AG20443 (cell line): ENCODE measurements at places on chromosomes 2 and 18.

DNA sequence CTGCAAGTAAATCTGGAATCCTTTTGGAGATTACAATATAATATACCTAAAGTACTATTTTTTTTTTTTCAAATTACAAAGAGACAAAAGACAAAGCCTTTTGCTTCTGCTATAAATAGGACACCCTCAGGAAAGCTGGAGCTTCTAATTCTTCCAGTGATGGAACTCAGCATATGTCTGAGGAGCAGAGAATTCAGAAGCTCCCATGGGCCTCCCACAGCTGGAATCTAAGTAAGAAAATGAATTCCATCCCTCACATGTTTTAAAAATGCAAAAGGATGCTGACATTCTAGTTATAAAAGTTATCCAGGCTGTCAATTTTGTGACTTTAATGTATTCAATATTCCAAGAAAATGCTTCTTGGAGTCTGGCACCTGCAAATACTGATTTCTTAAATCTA, 571.3 kb upstream of the LRRTM4 start:
- no peak for DNase-seq

- no peak for DNase-seq
These were observed 1.9 kb downstream of the CTLA4 start for GRCh38 chr2:203869223-203870042.

DNA sequence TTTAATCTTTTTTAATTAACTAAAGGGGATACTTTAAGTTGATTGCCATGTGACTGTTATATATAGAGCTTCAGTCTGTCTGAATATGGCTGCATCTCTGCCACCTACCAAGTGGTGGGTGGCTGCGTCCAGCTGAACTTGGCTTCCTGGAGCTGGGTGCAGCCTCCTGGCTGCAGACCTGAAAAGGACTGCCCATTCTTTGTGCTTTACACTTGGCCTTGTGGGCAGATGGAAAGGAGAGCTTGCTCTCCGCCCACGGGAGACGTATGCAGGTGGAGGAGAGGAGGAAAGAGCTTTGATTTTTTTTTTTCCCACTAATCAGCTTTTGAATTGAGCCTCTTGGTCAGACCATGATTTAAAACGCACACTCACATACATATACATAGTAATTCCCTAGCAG, 34.7 kb downstream of the NCK2 start:
- DNase-seq: no peak

DNA sequence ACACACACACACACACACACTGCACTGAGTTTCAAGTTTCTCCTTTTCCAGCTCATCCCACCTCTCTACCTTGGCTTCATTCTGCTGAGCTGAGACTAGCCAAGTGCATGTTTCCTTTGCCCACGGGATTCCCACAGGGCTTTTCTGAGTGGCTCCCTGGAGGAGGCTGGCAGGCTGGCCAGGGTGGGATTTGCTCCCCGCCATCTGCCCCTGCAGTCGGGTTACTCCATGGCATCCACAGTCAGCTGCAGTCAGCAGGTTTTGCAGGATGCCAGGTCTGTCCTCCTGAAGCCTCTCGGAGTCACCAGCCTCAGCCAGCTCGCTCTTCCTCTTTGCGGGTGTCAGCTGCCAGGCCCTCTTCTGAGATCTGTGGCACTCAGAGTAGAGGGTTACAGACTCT, 783.7 kb upstream of the SOX11 start:
- DNase-seq: no peak

GRCh38 chr18:73340135-73340977, 472.6 kb upstream of the NETO1 start:
- no peak for DNase-seq

DNA sequence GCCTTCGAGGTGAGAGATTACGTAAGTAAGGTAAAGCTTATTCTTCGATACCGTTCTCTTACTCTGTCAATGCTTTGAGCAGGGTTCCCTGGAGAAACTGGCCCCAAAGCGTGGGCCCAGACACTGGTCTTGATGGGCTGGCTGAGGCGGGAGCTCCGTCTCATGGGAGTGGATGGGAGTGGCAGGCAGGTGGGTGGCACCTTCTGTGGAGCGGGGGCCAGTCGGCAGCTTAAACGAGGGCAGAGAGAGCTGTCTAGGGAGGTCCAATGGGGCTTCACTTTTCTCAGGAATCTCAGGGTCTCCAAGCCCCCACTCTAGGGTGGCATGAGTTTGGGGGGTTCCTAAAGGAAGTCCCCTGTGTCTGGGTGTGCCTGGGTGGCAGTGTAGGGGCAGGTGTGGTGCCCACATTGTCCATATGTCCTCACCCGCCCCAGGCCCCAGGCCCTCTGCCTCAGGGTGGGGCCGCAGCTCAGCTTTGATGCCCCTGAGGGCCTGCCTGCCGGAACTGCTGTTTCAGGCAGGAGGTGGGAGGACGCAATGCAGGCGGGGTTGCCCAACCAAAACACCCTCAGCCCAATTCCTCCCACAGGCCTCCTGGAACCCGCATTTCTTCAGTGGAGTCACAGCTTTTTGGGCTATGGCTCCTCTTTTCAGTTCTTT, 32.5 kb upstream of the FOSL2 start:
- no peak for DNase-seq

GRCh38 chr2:174663550-174663949, 65.9 kb upstream of the WIPF1 start:
- DNase-seq: peak; percentile 91

DNA sequence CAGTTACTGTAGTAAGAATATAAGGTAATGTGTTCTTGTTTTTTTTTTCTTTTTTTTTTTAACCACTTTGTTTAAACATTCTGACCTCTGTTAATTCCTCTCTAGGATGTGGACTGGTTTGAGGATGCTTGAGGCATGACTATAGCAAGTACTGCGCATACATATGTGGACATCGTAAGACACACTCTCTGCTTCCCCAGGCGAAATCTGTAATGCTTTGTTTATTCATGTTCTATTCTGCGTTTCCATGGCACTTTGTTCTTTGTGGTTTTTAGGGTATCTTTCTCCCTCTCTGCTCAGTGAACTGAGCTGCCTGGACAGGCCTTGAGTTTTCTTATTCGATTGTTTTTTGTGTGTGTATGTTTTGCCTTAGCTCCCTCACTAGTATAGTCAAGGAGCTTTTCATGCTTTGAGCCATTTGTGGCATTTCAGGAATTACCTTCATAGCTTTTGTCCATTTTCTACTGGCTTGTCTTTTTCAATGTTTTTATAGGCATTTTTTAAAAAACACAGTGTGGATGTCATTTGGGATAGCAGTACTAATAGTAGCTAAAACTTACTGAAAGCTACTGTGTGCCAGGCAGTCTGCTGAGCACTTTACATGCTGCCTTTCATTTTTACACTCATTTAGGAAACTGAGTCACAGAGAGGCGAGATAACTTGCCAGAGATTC, 1.9 kb upstream of the SH3BP4 start:
- peak; percentile 72 for DNase-seq

GRCh38 chr2:219174801-219175200, 1.9 kb downstream of the CNPPD1 start:
- DNase-seq: no peak

DNA sequence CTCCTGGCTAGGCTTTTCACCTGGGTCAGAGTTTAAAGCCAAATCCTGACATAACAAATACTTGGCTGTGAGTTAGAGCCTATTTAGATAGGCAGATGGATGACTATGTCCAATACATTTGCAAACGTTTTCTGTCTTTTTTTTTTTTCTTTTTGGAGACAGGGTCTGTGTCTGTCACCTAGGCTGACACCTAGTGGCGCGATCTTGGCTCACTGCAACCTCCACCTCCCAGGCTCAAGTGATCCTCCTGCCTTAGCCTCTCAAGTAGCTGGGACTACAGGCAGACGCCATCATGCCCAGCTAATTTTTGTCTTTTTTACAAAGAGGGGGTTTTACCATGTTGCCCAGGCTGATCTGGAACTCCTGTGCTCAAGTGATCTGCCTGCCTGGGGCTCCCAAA, 124.8 kb downstream of the DYM start:
- DNase-seq: no peak

GRCh38 chr2:134882773-134883172, 35.8 kb upstream of the CCNT2 start:
- DNase-seq: no peak

DNA sequence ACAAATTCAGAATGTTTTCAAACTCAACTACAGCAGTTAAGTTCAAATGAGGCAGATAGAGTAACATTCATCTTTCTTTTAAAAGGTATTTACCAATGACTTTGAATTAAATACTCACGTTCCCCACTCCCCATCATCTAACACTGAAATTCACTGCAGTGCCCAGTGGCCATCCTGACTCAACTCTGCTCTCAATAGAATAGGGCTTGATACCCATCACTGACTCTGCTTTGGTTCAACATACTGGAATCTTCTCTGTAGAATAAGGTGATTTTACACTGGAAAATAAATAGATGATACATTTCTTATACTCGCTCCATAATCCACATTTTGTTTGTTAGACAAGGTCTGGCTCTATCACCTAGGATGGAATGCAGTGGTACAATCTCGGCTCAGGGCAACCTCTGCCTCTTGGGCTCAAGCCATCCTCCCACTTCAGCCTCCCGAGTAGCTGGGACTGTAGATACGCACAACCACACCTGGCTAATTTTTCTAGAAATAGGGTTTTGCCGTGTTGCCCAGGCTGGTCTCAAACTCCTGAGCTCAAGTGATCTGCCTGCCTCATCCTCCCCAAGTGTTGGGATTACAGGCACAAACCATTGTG, 66.4 kb downstream of the PRPF40A start:
- DNase-seq: no peak

DNA sequence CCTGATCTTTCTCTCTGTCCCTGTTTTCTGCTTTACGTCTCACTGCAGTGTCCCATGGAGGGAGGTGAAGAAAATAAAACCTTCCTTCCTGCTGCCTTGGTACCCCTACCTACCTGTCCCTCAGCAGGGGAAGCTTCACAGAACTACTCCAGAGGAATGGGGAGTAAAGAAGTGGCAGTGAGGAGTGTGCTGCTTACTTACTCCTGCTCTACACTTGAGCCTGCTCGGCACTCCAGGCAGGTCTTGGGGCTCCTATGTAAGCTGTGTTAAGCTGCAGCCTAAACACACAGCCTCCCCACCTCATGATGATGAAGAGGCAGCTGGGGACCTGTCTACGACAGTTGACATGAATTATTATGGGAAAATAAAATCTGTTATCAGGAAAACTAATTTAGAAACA, 72.6 kb downstream of the ACSL3 start:
- DNase-seq: no peak

GRCh38 chr2:85578243-85579180, 1.1 kb downstream of the VAMP8 start:
- DNase-seq: no peak

DNA sequence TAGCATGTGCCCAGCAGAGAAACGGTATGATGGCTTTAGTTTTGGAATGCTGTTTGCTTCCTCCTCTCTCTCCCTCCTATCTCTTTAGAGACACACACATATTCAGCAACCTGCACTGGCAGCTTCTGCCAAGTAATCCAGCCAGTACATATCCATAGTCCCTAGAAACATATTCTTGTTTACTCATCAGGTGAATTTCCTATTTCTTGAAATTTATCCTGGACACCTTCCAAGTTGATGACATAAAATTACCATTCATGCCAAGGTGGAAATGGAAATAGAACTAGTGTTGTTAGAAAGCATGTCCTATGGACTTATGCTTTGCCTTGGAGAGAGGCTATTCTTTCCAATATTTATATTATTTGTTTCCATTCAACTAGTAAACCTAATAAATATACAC, 50.9 kb upstream of the RGPD4 start:
- DNase-seq: no peak

GRCh38 chr2:48792030-48792429, 36.5 kb upstream of the LHCGR start:
- no peak for DNase-seq

- no peak for DNase-seq
These were observed 22.5 kb downstream of the INPP4A start for GRCh38 chr2:98467082-98467536.

- DNase-seq: peak; percentile 33
These were observed 9.3 kb downstream of the MAPRE3 start for GRCh38 chr2:26979741-26980140.

GRCh38 chr2:99918389-99918788, 224.0 kb downstream of the AFF3 start:
- no peak for DNase-seq

- DNase-seq: no peak
These were observed 3.8 kb downstream of the KCNJ13 start for GRCh38 chr2:232772531-232772930.

- DNase-seq: peak; percentile 61
These were observed 90.6 kb downstream of the FEZ2 start for GRCh38 chr2:36507408-36507812.

DNA sequence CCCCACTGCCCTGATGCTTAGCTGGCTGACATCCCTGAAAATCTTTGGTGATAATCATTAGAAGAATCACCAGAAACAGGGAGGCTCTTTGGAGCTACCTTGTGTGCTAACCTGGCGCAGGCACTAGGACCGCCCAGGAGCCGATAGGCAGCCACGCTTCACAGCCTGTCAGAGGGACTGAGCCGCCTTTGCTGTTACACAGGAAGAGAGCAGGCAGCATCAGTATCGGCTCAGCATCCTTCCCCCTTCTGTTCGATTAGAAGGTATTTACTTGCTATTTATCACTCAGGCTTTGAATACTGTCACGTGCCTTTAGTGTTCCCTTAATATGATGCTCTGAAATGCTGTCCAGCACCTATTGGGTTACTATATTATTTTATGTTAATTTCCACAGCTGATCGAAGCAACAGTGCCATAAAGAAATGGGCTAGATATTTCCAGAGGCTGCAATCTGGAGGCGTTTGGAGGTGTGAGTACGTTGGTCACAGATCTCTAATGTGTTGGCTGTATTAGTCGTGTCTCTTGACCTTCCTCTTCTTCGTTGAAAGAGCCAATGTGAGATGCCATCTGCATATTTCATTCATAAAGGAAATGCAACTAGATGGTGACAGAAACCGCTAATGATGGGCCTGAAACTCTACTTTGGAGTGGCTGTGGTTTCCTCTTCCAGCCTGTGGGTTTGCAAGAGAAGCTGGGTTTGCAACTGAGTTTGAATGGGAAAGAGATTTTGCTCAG, 110.4 kb upstream of the RAB27B start:
- DNase-seq: peak; percentile 27

DNA sequence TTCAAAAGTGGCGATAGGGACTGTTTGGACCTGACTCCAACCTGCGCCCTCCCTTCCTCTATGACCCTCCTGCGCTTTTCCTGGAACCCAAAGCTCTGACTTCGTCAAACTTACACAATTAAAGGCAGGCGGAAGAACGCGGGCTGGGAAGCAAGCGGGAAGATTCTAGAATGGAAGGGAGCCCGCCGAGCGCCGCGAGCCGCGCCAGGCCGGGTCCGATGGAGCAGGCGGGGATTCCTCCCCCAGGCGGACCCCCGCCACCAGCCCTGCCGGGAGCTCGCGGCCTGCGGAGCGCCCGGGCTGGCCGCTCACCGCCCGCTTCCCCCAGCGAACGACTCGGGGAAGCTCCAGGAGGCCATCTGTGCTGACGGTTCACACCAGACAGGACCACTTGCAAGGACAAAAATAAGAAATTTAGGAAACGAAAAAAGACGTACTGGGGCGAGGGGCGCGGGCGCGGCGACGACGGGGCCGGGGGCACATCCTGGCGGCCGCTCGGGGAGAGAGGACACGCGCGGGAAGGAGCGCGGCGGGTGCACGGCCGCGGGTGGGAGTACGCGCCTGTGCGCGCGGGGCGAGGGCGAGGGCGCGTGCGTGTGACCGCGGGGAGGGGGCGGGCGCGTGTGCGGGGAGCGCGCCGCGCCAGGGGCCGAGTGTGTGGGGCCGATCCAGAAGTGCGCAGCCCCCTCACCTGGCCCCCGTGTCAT, 1.1 kb upstream of the SALL3 start:
- DNase-seq: no peak

- DNase-seq: peak; percentile 62
These were observed 34.4 kb upstream of the CYP27C1 start for GRCh38 chr2:127254386-127254981.

GRCh38 chr2:204129591-204130294, 193.2 kb downstream of the ICOS start:
- DNase-seq: peak; percentile 16

- DNase-seq: no peak
These were observed 230.7 kb downstream of the RND3 start for GRCh38 chr2:150256736-150257135.
